NAMALWA (cell line): ENCODE measurements at places on chromosomes 2 and 18.

DNA sequence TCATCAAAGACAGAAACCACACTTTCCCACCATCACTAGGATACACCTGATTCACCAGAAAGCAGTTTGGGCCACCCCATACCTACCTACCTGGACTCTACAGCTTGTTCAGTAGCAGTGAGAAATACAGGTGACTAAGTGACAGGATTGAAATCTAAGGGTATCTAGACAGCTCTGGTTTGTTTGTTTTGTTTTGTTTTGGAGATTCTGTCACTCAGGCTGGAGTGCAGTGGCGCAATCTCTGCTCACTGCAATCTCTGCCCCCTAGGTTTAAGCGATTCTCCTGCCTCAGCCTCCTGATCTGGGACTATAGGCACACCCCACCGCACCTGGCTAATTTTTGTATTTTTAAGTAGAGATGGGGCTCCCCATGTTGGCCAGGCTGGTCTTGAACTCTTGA lies 3.1 kb downstream of the TTC21B start:
- no peak for DNase-seq

- no peak for DNase-seq
These were observed 97.1 kb downstream of the ASAP2 start for GRCh38 chr2:9303528-9304225.

DNA sequence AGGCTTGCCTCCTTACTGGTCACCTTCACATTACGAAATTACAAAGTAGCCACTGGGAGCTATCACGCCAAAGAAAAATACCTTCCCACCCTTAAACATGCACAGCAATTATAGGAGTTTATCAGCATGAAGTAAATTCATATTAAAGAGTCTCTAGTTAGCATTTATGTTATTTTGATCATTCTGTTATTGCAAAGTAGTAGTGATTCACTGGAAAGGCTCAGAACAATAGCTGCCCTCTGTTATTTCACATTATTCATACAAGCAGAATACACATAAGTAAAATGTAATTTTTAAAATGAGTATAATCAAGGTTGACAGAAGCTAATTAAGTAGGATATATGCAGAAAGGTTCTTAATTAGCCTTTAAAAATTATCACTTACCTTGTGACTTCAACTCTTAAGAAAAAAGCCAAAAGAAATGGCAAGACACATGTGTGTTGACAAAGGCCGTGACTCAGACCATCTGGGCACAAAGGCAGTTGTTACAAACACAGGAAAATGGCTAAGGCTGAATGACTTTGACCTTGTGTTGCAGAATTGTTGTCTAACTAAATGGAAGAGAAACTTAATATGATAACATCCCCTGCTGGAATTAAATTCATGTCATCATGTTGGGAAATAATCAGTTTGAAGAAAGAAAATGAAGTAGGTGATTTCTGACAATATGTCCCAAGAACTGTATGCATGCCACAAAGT lies 108.3 kb downstream of the ARL6IP6 start:
- DNase-seq = peak; percentile 39

DNA sequence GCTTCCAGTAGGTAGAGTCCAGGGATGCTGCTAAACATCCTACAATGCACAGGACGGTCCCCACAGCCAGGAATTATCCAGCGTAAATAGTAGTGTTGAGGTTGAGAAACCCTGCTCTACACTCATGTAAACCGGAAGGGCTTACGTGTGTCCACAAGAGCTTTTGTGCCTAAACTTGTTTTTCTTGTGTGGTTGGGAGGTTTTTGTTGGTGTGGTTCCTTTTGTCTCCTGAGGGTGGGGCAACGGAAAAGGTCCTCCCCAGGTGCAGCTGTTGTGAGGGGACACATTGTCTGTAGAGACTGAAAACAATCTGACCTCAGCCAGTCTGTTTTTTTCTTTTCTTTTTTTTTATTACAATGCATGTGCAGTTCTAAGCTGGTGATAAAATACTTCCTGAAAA lies 72.7 kb upstream of the MGAT5 start:
- DNase-seq = peak; percentile 25

GRCh38 chr2:43619511-43619910 lies 17.5 kb upstream of the PLEKHH2 start:
- DNase-seq = no peak

DNA sequence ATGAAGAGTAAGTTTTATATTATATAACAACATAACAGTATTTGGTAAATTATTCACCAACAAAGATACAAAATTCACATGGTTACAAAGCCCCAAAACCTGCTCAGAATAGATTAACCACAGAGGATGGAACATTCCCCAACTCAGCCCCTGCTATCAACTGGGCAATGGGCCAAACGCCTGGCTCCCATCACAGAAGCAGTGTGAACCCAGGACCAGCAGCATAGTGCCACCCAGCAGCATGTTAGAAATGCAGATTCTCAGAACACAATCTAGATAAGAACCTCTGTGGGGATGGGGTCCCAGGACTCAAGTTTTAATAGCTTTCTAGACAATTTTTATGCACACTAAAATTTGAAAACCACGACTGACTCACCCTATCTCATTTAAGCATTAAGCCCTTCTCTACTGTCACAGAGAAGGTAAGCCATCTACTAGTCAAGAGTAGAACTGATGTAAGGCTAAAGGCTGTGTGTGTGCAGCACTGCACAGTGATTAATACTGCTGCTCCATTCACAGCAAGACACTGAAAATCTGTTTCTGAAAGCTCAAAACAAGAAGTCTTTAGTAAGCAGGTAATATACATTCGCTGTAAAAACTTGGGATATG lies 15.2 kb downstream of the AFG3L2 start:
- no peak for DNase-seq

- no peak for DNase-seq
These were observed 1.1 kb upstream of the SNTG2 start for GRCh38 chr2:949384-950079.
